ENCODE measurements at places on chromosomes 12 and 14.

GRCh38 chr14:93751946-93752655 is 36.2 kb downstream of the PRIMA1 start:
- DNase-seq, result no peak

DNA sequence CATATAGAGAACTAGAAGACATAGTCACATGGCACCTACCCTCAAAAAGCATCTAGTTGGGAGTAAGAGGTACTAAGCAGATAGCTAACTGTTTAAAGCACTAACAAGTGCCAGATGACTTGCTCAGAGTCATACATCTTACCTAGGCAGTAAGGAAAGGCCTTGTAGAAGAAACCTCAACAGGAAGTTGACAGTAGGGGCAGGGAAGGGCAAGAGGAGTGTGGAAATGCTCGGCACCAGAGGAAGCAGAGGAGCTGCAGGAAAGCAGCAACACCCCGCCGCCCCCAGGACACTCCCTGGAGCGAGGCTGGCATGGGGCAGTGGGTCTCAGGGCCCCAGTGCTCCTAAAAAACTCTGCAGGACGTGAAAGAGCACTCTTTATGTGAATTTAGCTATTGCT is 92.9 kb downstream of the PPP2R5C start:
- no peak for DNase-seq

- DNase-seq, result no peak
Observed at GRCh38 chr12:31702047-31702446, 26.8 kb downstream of the AMN1 start.

- no peak for DNase-seq
Observed at GRCh38 chr14:56400109-56400825, 179.3 kb upstream of the TMEM260 start.

GRCh38 chr12:67598598-67598997 is 49.9 kb upstream of the DYRK2 start:
- DNase-seq, result no peak

DNA sequence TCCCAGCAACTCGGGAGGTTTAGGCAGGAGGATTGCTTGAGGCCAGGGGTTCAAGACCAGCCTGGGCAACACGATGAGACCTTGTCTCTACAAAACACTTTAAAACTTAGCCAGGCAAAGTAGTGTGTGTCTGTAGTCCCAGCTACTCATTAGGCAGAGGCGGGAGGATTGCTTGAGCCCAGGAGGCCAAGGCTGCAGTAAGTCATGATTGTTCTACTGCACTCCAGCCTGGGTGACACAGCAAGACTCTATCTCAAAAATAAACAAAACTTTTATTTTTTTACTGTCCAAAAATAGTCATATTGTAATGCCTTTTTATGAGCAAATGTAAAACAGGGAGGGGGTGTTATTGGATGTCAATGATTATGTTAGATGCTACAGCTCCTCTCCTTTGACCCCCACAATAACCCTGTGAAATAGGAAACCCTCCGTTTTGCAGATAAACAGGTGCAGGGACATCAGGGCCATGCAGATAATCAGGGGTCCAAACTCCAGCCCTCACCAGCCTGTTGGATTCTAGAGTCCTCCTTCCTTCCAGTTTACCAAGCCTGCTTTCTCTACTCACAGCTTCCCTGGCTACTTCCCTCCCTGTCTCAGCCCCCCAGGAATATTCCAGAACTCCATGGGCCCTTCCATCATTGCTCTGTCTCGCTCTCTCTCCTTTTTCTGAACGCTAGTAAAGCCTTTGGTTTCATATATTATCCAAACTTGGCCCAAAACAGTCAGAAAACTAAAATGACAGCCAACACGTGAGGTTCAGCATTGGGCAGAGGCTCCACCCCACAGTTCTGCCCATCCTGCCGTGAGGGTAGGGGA is 5.9 kb upstream of the FBLN5 start:
- no peak for DNase-seq
